ENCODE measurements at places on chromosomes 4 and X.

DNA sequence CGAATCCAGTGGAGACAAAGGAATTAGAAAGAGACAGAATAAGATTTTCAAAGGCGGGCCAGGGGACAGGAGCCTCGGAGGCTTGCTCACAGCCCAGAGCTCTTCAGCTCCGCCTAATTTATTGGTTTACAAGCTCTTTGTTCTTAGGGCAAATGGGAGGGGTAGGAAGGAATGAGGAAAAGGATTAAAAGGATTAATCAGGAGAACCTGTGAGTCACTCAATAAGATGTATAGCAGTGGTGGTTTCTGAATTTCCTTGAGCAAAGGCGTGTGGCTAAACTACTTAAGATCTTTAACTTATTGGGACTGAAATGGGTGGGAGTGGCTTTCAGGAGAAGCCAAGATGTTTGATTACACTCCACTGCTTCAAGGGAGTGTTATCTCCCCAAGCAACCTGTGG lies 456.0 kb upstream of the SPANXN1 start:
- DNase-seq: no peak

GRCh38 chr4:68141852-68142251 lies 12.2 kb upstream of the TMPRSS11F start:
- DNase-seq: no peak

- no peak for DNase-seq
Measured at GRCh38 chr4:83247415-83248357, 36.9 kb downstream of the COQ2 start.

DNA sequence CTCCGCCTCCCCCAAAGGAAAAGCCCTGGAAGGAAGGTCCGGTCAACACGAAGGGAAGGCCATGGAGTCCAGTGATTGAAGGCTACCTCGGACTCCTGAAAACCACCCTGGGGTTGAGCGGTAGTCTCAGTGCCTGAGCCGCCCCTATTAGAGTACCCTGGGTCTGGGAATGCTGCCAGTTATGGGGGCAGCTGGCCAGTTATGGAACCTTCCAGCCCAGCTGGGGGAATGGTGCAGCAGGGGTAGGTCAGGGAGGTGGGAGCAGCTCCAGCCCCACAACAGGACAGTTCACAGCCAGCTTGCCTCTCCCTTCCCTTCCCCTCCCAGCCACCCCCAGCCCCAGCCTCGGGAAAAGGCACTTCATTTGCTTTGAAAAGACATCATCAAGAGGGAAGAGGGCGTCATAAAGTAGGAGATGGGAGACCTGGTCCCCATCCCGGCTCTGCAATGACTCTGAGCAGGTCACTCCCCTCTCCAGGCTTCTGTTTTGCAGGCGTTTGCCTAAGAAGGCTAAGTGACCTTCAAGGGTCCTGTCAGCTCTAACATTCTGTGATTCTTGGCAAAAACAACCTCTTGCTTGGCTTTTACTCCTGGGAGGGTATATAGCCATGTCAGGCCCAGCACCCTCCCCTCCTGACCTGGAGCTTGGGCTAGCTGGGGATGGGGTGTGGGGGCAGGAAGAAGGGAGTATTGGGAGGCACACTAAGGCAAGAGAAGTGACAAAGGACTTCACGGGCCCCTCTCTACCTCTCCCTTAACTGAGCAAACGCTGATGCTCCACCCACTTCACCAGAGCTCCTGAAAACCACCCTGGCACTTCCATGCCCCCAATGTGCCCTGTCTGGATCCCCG lies 8.0 kb downstream of the APLN start:
- no peak for DNase-seq

DNA sequence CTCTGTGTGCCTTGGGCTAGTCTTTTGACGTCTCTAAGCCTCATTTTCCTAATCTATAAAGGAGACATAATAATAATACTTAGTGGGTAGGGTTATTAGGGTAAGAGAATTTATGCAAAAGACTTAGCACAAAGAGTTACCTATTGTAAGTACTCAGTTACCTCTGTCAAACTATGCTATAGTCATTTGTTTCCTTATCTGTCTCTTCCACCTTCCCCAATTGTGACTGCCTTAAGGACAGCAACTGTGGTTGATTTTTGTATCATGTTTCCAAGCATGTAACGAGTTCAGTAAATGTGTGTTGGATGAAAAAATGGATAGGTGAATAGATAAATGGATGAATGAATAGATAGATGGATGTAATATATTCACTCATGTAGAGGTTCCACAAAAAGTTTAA lies 48.1 kb downstream of the WDR19 start:
- no peak for DNase-seq

GRCh38 chr4:15992167-15992485 lies 29.2 kb upstream of the FGFBP2 start:
- no peak for DNase-seq

GRCh38 chr4:113222471-113222870 lies 173.0 kb downstream of the ANK2 start:
- DNase-seq: no peak

DNA sequence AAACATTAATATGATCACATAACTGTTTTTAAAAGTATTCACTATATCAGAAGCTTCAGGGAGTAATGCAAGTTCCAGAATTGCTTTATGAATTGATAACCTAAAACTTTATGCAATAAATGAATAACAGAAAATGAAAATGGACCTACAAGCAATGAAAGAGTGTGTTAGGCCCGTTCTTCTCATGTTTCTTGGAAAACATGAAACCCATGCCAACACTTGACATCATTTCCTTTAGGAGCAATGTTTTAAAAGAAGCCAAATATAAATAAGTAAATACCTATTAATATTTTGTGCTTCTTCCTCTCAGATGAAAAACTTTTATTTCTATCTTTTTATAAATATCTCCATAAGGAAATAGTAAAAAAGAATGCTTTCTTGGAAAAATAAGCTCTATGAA lies 123.0 kb upstream of the GALNT7 start:
- DNase-seq: no peak

- DNase-seq: no peak
Measured at GRCh38 chr4:142331646-142332045, 514.5 kb downstream of the INPP4B start.

DNA sequence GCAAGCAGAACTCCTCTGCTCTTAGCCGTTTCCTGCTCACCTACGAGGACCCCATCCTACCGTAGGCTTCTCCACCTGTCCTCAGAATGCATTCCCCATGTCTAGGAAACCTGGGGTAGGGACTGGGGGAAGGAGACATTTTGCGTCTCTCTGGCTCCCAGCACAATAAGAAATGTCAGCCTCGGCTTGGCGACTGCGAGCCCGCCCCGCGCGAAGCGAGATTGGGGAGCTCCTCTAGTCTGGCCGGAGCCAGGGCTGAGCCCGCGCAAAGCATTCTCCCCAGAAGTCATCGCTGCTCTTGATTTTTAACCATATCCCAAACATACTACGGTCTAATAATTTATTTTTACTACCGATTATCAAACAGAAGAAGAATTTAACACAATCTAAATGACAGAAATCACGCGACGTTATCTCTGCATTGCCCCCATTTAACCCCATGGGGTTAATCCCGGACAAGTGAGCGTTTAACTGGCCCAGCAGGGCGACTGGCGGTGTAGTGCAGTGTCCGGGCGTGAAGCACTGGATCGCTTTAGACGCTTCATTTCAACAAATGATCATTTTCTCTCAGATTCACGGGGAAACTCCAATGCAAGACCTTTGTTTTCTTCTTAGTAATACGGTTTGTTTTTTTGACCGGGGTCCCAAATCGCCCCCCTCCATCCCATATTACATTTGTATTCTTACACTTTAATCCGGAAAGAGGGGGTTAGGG lies 8.0 kb upstream of the PITX2 start:
- DNase-seq: no peak

- DNase-seq: no peak
Measured at GRCh38 chrX:38515291-38515690, 46.1 kb upstream of the TSPAN7 start.

DNA sequence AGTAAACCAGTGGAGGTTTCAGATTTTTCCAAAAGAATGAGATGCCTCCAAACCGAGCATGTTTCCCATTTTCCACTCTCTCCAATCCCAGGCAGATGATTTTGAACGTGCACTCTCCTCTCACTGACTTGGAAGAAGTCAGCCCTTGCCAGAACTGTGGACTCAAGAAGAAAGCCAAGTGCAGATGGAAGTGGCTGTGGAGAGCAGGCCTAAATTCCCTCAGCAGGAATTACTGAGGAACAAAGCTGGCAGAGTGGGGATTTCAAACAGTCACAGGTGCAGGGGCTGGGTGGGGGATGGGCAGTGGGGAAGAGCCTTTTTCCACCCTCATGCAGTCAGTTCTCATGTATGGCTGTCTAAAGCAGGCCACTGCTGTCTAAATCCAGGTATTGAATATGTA lies 83.5 kb upstream of the PLAC1 start:
- DNase-seq: no peak

GRCh38 chr4:154982187-154983047 lies 201.3 kb downstream of the RBM46 start:
- DNase-seq: no peak

DNA sequence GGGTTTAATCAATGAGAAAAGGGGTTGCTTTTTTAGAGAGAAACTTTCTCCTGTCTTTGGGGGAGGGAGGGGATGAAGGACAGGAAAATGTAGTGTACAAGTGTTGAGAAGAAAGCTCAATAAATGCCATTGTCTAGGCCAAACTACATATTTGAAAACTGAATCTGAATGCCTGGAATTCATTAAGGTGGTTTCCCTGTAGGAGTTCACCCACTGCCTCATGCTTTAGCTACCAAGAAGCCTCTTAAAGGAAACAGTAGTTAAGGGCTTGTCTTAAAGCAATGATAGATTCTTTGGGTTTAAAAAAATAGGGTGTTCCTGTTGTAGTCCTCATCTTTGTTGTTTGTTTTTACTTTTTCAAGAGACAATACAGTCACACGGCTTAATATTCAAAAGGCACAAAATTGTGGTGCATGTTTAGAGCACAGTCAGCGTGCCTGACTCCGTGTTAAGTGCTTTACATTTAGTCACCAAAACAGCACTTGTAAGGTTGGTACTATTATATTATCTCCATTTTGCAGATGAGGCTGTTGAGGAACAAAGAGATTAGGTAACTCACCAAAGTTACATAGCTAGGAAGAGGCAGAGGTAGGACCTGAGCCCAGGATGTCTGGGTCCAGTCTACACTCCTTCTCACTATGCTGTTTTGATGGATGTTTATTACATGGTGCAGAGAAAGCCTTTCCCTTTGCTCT lies 46.0 kb downstream of the FNIP2 start:
- DNase-seq: no peak

DNA sequence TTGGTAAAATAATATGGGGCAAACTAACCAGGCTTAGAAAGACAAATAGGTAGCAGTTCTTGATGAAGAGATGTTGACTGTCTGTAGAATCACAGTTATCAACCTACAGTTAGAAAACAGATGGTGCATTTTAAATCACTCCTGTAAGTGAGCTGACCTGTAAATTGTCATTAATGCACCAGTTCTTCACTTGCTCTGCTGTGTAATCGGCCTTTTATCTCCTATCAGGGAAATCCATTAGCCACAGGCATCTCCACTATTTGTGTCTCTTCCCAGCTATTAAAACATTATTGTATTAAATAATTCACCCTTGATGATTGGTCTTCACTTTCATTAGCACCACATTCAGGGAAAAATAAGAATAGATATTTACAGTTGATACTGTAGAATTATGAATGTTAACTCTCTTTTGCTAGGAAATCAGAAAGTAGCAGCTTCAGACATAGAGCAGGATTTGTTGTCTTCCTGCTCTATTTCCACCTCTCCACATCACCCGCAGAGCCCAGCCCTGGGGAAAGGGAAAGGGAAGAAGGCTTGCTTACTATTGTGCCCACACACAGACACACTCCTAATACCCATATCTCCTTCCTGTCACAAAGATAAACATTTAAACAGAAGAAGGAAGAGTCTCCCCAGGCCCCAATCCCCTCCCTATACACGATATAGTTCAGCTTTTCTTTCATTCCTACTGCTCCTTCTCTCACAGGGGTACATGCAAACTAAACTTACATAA lies 97.1 kb downstream of the REELD1 start:
- DNase-seq: no peak

- DNase-seq: no peak
Measured at GRCh38 chr4:26217961-26218676, 102.7 kb upstream of the RBPJ start.

GRCh38 chrX:17183566-17183965 lies 191.4 kb upstream of the NHS start:
- no peak for DNase-seq

GRCh38 chr4:102598086-102598761 lies 97.1 kb downstream of the NFKB1 start:
- no peak for DNase-seq

- DNase-seq: no peak
Measured at GRCh38 chrX:140944710-140945109, 57.7 kb upstream of the SPANXB1 start.

GRCh38 chr4:8227771-8228318 lies 28.8 kb downstream of the SH3TC1 start:
- DNase-seq: no peak

- DNase-seq: no peak
Measured at GRCh38 chr4:75786938-75787337, 62.6 kb downstream of the USO1 start.

GRCh38 chr4:2416564-2417225 lies 1.8 kb downstream of the ZFYVE28 start:
- DNase-seq: no peak

GRCh38 chr4:89835413-89835812 lies 1.5 kb downstream of the SNCA start:
- no peak for DNase-seq

- no peak for DNase-seq
Measured at GRCh38 chr4:165600959-165601683, 222.3 kb downstream of the CPE start.

GRCh38 chr4:101198682-101199339 lies 148.5 kb downstream of the PPP3CA start:
- DNase-seq: no peak

DNA sequence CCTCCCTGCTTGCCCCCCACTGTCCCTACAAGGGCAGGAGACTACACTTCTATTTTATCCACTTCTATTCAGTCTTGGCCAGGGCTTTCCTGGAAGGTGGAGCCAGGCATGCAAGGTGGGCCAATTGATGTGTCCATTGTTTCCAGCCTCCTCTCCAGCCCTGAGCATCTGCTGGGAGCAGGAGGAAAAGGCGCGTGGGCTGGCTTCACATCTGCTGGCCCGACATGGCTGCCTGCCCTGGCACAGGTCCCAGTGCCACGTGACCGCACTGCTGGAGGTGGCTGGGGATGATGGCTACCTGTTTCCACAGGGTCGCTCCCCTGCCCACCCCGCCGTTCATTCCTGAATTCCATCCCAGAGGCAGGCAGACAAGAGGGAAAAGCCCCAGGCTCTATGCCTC lies 247.7 kb downstream of the AFAP1 start:
- DNase-seq: no peak

DNA sequence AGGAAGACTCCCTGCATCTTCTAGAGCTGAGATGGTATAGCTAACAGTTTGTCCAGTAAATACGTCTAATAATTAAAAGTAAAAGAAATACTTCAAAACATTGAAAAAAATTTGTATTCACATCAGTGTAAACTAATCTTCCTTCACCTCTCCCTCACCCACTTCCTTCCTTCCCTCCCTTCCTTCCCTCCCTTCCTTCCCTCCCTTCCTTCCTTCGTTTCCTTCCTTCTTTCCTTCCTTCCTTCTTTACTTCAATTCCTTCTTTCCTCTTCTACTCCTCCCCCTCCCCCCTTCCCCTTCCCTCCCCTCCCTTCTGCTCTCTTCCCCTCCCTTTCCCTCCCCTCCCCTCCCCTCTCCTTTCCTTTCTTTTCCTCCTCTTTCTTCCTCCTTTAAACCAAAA lies 103.7 kb downstream of the POU4F2 start:
- no peak for DNase-seq
